AG20443 (cell line): ENCODE measurements at places on chromosomes 2 and 18.

- DNase-seq = no peak
Measured at GRCh38 chr2:211690736-211691135, 847.9 kb downstream of the ERBB4 start.

DNA sequence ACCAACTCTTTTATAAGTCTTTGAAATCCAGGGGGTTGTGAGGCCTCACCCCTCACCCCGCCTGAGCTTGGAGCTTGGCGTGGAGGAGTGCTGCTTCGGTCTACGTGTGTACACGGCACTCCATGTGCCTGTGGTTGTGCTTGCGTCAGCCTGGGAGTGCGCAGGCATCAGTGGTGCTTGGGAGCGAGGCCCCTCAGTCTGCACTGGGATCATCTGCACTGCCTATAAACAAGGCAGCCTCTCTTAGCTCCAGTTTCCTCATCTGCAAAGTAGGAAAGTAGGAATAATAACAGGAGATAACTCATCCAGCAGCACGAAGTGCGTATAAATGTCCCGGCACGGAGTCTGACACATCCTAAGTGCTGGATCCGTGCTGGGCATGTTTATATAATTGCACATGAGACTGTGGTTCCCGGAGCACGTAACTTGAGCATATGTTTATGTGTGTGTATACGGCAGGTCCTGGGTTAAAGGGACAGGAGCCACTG is 1.2 kb downstream of the GYPC start:
- DNase-seq = peak; percentile 72

DNA sequence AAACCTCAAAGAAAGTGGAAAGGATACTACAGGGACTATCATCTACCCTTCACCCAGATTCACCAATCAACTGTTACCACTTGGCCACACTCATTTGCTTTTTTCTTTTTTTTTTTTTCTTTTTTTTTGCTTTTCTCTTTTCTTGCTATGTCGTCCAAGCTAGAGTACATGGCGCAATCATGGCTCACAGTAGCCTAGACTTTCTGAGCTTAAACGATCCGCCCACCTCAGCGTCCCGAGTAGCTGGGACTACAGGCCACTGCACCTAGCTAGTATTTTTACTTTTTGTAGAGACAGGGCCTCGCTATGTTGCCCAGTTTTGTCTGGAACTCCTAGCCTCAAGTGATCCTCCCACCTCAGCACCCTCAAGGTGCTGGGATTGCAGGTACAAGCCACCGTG is 24.0 kb downstream of the BIN1 start:
- no peak for DNase-seq

DNA sequence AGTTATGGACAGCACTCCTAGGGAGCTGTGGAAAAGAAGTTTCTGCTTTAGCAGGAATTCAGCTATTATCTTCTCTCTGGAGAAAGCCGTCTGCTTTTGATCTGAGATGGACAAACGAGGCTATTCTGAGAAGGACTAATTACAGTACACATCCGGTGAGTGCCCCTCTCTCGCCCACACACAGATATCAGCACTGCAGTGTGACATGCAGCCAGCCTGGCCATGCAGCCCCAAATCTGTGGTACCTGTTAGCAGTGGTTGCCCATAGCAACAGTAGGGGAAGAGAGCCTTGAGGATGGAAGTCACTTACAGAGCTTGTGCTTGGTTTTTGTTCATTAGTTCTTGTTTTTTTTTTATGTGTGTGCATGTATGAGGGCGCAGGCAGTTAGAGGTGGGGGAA is 73.9 kb upstream of the TRIB2 start:
- no peak for DNase-seq

- peak; percentile 18 for DNase-seq
Measured at GRCh38 chr18:61817086-61817485, 75.7 kb downstream of the RNF152 start.

GRCh38 chr2:79585701-79586433 is 73.0 kb downstream of the CTNNA2 start:
- DNase-seq = peak; percentile 8

DNA sequence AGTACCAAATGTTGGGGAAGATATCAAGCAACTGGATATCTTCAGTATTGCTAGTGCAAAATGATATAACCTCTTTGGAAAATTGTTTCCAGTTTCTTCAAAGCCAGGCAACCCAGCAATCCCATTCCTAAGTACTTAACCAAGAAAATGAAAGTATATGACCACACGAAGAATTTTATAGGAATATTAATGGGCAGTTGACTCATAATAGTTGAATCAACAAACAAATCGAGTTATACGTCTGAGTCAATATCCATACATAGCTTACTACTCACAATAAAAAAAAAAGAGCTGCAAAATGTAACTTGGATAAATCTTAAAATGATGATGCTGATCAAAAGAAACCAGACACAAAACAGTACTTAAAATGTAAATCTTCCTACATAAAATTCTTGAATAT is 810.4 kb downstream of the METTL4 start:
- no peak for DNase-seq

- DNase-seq = peak; percentile 22
Measured at GRCh38 chr2:218896501-218897393, 16.1 kb downstream of the WNT10A start.

- no peak for DNase-seq
Measured at GRCh38 chr2:10293603-10294002, 9.1 kb upstream of the HPCAL1 start.

DNA sequence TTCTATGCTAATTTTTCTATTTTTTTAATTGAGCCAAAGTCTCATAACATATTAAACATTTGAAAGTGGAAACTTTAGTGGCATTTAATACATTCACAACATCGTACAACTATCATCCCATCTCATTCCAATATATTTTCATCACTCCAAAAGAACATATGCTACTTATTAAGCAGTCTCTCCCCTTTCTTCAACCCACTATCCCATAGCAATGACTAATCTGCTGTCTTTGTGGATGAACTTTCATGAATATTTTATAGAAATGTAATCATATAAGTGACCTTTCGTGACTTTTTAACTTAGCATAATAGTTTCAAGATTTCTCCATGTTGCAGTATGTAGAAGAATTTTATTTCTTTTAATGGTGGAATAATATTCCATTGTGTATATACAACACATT is 90.3 kb downstream of the CCDC178 start:
- DNase-seq = no peak

DNA sequence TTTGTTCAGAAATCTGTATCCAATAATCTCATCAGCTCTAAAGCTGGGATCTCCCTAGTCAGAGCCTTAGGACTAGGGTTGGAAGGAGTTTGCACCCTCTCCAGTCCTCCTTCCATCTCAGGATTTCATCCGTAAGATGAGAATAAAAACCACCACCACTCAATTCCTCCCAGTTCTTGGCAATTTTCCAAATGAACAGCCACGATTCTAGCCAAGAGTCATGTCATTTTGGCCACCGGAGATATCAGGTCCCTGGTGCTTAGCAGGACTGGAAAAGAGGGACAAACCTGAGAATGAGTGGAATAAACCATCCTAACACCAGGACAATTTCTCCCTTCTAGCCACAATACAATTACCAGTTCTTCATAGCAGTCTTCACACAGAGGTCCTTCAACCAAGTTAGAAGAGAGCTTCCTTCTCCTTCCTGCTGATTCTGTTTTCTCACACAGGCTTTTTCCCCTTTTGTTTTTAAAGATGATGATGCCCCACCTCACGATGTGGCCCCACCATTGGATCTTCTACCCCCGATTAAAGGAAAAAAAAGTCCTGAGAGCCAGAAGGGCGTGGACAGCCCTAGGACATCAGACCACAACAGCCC is 36.2 kb downstream of the KIAA2012 start:
- DNase-seq = no peak

DNA sequence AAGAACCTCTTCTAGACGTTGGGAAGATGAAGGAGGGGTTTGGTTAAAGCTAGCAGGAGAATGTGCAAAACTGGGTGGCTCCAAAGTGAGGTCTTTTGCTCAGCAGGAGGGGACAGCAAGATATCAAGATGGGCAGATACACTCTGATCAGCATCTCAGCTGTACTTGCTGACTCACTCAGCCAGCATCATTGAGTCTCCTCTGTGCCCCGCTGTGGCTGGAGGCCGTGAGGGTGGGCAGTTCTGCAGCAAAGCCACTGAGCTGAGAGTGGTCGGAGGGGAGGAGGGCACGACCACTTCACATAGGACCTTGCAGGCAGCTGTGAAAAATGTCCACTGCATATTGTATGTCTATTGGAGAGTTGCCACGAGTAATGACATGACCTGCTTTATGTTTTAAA is 152.0 kb downstream of the CAPN13 start:
- no peak for DNase-seq

- peak; percentile 52 for DNase-seq
Measured at GRCh38 chr18:22667616-22668422, 250.1 kb upstream of the CTAGE1 start.

- DNase-seq = no peak
Measured at GRCh38 chr2:37026050-37026449, 58.1 kb downstream of the HEATR5B start.

DNA sequence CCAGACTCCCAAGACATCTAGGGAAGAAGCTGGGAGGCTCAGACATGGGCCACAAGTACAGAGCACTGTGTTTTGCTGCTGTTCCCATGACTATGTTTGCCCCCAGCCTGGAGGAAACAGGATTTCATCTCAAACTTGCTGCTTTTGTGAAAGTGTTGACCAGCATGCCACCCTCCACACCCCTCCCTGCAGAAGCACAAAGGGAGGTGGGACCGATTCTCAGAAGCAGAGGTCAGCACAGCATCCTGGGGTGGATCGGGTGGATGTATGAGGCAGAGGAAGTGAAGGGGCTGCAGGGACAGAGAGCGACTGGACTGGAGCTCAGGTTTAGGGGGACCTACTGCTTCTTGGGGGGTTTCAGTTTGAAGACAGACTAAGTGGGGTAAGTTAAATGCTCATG is 209.2 kb downstream of the ZNF516 start:
- DNase-seq = no peak

GRCh38 chr2:149739883-149740265 is 152.3 kb upstream of the MMADHC start:
- no peak for DNase-seq

- DNase-seq = peak; percentile 16
Measured at GRCh38 chr2:175154661-175155082, 13.3 kb downstream of the ATF2 start.

DNA sequence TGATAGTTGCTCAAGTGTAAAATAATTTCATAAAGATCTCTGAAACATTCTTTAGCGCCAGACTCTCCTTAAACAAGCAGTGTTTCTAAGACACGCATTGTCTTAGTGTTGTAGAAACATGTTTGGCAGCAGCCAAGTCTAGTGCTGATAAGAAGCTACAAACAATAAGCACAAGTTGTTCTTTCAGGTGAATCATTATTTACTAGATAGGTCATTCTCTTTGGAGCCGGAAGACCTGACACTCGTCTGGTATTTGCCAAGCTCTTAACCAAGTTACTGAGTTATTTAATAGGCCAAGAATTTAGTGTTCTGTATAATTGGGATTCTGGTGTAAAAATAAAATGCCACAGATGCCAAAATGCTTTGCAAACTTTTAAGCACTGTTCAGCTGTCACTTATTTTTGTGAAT is 852.1 kb downstream of the CPS1 start:
- DNase-seq = no peak

DNA sequence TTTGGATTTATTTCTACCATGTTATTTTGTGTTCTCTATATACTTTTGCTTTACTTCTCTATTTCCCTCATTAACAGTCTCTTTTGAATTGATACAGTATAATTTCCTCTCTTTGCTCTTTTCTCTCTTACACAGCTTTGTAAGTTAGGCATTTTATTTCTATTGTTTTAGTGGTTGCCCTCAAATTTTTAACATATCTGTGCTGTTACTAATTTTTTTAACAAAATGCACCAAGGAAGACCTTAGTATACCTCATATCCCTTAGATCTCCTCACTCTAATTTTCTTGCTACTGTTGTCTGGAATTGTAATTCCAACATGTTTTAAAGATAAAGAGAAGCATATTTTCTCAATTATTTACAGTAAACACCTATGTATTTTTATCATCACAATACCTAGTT is 416.8 kb upstream of the SLC14A2 start:
- DNase-seq = no peak

DNA sequence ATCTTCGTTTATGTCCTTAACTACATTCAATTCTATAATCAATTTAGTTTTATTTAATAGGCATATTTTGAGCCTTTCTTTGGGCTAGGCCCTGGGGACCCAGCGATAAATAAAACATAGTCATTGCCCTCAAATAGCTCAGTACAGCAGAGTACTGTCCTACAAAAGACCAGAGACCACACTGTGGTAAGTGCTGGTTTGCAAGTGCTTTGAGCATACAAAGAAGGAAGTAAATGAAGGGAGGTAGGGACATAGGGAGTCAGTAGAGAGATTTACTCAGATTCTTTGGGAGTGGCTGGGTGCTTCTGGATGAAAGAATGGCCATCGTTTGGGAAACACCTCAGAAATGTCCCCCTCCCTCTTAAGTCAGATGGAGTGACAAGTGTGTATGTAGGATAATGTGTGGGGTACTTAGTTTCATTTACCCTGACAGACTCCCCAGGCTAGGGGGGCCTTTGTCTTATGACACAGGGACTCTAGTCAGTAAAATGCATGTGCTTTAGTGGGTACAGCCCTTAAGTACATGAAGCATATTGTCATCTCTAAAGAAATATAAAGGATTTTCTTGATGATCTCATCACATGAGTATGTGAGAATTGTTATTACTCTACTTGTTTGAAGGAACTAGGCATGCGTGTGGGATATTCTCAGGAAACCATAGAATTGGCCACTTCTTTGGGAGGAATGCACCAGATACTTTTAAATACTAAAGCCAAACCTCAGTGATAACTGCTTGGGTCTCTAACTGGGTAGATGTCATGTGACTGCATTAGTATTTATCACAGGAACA is 35.1 kb downstream of the MAPRE2 start:
- DNase-seq = peak; percentile 63

- DNase-seq = no peak
Measured at GRCh38 chr2:8850845-8851487, 13.6 kb upstream of the KIDINS220 start.

GRCh38 chr2:121058852-121059558 is 226.0 kb downstream of the TFCP2L1 start:
- DNase-seq = no peak

DNA sequence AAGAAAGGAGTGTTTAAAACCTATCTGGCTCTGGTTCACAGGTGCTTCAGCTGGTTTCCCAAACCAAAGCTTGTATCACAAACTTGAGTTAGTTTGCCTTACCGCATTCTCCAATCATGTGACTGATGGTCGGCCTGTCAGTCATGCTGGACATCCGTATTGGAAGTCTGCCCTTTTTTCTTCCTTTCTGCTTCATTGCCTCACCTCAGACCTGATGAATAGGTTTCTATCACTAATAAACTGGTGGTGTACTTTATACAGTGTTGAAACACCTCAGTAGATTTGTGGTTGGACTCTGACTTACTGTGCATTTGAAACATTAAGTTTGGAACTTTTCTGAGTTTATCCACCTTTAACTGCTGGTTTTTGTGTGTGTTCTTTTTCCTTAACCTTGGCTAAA is 84.1 kb downstream of the R3HDM1 start:
- DNase-seq = no peak
